ENCODE measurements at places on chromosomes 7 and 10.

GRCh38 chr7:24245362-24245761, 38.6 kb upstream of the NPY start:
- DNase-seq, result no peak

DNA sequence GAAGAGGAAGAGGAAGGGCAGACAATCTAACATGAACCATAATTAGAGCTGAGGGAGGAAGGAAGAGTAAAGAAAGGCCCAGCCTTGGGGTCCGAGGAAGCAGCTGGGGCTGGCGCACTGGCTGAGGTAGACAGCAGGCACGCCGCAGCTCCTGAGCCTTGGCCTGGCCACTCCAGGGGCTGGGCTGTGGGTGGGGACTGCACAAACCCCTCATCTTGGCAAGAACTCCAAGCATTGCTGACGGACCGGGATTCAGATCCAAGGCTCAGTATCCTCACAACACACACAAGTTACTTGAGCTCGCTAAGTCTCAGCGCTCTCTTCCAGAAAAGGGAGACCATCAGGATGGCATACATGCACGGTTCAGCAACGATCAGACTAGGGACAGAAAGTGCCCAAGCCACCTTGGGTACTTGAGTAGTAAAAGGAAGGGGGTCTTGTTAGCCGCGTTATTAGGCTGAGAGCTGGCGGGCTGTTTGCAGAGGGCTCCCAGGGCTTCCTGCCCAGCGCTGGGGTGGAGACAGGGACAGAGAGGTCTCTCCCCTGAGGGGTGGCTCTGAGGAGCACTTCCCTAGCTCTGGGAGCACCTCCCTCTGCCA, 4.5 kb downstream of the TNS3 start:
- no peak for DNase-seq

- no peak for DNase-seq
Measured at GRCh38 chr10:58758321-58758720, 245.6 kb downstream of the BICC1 start.

DNA sequence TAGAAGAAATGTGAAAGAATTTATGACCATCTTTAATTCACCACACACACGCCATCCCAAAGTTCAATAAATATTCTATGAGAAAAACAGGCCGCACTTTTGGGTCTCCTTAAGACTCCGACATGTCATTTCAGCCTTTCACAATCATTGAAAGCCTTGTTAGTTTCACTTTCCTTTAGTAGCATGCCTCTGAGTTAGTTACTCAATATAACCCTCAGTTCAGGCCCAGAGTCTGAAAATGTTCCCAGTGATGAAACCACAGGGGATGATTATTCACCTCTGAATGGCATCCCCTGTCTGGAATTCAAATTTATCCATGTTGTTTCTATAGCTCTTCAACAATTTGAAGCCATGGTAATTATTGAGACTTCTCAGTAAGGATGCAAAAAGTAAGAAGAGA, 278.1 kb upstream of the NRP1 start:
- DNase-seq, result no peak

DNA sequence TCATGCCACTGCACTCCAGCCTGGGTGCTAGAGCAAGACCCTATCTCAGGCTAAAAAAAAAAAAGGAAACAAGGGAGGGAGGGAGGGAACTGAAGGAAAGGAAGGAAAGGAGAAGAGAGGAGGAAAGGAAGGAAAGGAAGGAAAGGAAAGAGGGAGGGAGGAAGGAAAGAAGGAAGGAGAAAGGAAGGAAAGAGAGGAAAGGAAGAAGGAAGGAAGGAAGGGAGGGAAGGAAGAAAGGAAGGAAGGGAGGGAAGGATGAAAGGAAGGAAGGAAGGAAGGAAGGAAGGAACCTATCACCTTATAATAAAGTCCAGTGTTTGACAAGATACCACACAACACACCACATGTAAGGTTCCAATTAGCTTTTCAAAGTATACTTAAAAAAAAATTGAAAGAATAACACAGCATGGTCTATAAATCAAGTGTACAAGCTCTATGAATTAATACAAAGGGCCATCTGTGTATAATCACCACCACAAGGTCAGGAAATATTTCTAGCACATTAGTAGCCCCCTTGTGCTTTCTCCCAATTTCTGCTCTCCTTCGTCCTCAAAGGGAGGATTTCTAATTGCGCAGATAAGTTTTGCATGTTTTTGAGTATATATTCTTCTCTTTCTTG, 26.4 kb downstream of the RNF216 start:
- no peak for DNase-seq

DNA sequence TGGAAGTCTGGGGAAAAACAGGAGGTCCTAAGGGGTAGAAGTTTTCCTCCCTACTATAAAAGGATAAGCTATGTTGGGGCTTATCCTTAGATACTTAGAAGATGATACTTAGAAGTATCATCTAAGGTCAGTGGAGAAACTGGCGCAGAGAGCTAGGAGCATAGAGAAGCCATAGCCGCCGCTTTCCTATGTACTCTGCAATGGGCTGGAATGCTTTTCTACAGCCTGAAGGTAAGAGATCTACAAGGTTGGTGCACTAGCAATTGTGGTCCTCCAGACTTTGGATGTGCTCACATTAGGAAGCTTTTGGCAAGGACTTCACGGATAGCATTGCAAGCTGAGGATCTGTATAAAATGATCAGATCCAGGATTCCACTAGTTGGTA, 12.4 kb upstream of the OPTN start:
- no peak for DNase-seq

- DNase-seq, result no peak
Measured at GRCh38 chr10:24866604-24867583, 85.5 kb downstream of the PRTFDC1 start.

- DNase-seq, result no peak
Measured at GRCh38 chr7:32616625-32617024, 121.3 kb downstream of the AVL9 start.

- DNase-seq, result no peak
Measured at GRCh38 chr7:38842746-38843145, 66.2 kb downstream of the VPS41 start.

GRCh38 chr10:70683940-70684339, 11.6 kb downstream of the ADAMTS14 start:
- no peak for DNase-seq

DNA sequence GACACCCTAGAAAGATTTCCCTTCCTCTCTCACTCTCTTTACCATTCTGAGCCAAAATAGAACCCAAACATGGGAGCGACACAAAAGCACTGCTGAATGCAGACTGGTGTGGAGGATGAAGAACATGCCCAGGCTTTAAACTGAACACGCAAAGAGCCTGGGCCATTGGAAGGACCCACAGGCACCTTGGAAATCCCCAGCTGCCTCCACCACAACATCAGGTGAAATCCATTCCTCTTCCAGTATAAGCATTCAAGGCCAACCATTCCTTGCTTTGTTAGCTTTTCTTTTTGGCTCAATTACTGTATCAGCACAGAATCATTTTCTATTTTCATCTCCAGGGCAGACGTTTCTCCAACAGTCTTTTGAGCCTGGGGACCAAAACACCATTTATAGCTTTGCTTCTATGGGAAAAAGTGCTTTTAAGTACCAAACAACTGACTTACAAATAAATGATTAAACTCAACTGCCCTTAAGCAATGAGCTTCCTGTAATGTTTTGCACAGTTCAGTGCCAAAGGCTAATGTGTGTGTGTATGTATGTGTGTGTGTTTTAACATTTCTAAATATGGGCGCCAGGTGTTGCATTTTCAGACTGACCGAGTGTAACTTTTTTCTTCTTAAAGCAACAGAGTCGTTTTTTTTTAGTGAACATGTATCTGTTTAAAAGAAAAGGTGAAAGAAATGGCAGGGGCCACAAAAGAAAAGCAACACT, 16.2 kb upstream of the BLNK start:
- DNase-seq, result no peak

DNA sequence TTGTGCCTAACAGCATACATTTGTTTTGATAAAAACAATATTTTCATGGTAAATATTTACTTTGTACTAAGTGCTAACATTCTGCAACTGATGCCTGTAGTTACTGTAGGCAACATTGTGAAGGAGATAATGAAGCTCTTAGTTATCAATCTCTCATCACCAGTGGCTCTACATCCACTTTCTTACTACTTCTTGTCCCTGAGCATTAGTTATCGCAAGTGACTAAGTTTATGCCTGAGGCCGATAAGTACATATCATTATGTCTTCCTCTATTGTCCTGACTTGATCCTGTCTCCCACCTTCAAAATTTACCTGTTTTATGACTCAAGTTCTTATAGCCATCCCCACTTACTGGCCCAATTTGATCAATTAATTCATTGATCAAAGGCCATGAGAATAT, 63.6 kb downstream of the MACC1 start:
- no peak for DNase-seq

- DNase-seq, result no peak
Measured at GRCh38 chr10:63331586-63331985, 134.2 kb downstream of the JMJD1C start.

GRCh38 chr10:110650265-110650668, 6.1 kb downstream of the RBM20 start:
- no peak for DNase-seq

- DNase-seq, result no peak
Measured at GRCh38 chr10:7409732-7410168, 1.1 kb downstream of the SFMBT2 start.

- peak; percentile 38 for DNase-seq
Measured at GRCh38 chr10:84205049-84205852, 10.9 kb downstream of the CDHR1 start.

- no peak for DNase-seq
Measured at GRCh38 chr7:92813390-92814024, 22.9 kb downstream of the CDK6 start.

DNA sequence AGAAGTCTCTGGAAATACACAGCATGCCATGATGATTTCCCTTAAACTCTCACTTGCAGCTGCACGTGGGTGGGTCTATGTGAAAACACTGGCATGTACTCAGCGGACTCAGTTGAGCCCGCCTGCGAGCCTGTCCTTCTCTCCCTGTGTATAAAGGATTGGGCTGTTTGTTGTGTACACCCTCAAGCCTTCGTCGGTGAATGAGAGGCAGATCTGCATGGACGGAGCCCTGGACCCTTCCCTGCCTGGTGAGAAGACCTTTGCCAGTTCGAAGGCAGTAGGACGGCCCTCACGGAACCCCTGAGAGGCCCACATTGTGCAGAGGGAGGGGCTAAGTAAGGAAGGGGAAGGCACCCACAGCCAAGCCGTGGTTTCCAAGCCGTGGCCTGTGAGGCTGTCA, 121.2 kb downstream of the WDFY4 start:
- DNase-seq, result no peak

GRCh38 chr7:56105508-56105907, 768 bp downstream of the CHCHD2 start:
- no peak for DNase-seq

DNA sequence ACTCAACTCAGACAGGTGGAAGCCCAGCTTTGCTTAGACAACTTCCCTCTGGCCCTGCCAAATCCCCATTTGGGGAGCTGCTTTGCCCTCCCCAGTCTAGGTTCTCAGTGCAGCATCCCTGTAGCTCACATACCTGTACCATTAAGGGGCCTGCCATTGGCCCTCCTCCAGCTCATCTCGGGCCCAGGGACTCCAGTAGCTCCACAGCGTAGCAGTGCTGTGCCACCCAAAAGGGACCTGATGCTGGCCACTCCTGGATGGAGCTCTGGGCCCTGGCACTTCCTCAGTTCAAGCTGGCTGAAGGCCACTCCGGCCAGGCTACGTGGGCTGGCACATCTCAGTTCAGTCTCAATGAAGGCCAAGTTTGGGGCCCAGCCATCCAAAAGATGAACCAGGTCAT, 7.4 kb downstream of the LRIT1 start:
- no peak for DNase-seq

DNA sequence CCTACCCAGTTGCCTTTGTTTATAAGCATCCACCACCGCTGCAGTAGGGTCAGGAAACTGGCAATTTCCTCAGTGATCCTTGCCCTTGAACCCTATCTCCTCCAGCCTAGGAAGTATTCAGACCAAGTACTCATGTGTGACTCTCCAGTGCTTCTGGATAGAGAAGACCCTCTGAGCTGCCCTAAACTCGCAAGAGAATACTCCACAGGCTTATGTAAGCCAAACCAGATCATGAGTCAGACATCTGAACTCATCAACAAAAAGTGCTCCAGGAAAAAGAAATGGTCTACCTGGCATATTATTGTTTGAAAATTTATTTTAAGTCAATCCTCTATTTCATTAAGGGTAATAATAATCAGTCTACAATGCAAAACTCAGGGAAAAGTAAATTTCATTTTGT, 101.3 kb downstream of the KAT6B start:
- DNase-seq, result no peak

GRCh38 chr10:120700426-120700825, 150.7 kb upstream of the WDR11 start:
- DNase-seq, result no peak

GRCh38 chr7:123849855-123850254, 4.9 kb downstream of the HYAL4 start:
- DNase-seq, result no peak

DNA sequence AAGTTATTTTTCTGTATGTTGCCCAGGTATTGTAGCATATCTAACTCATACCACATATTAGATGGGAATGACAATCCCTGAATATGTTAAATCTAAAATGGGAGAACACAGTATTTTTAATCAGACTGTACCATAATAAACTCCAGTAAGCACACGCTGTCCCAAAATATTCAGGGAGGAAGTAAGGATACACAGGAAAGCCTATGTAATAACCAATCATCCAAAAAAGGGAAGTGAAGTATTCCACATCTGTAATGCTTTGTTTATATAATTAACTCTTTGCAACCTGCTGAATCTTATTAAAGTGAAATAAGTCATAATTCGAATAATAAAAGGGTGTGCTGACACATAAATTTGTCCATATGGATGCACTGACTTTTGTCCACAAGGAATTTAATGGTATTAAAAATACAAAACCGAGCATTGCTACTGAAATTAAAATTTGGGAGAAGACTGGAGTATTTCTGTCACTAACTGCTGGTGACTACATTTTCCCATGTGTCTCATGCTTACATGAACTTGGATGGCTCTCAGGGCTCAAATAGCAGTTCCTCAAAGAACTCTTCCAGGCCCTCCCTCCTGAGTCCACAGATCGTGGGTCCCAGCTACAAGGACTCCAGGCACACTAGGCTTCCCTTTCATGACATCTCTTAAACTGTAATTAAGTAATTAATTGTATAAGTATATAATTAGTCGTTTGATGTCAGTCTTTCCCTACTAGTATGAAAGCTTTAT, 120.6 kb downstream of the NEBL start:
- DNase-seq, result no peak

GRCh38 chr7:131115340-131115739, 212.3 kb upstream of the MKLN1 start:
- DNase-seq, result no peak

- no peak for DNase-seq
Measured at GRCh38 chr7:133539016-133539415, 286.1 kb downstream of the EXOC4 start.

- DNase-seq, result no peak
Measured at GRCh38 chr7:26162431-26162830, 10.4 kb downstream of the NFE2L3 start.

- DNase-seq, result no peak
Measured at GRCh38 chr7:5495581-5496375, 72.1 kb upstream of the TNRC18 start.

DNA sequence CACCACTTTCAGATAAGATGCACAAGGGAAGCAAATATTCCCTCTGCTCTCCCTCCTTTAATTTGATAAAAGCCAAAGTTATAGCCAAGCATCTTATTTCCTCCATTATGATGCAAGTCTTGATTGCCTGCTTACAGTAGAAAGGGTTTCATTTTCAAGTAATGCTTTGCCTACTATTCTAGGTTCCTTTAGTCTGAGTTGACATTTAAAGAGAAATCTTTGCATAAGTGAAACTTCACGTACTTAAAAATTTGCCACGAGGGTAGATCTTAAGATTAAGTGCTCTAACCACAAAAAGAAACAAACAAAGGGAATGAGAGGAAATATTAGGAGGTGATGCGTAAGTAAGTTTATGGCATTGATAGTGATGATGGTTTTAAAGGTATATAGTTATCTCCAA, 78.1 kb upstream of the VWDE start:
- DNase-seq, result no peak
